ENCODE measurements at places on chromosomes 11 and 22. TPM values are rescaled to one million over a fixed set of nuclear protein-coding genes. Genes with fewer than 3 reads are reported as not detected.

CHRNA10 gene
- total RNA-seq: 0.97 TPM

SEC14L6 gene
- total RNA-seq: 0.26 TPM

ACTN3 gene
- not detected for total RNA-seq

DNA sequence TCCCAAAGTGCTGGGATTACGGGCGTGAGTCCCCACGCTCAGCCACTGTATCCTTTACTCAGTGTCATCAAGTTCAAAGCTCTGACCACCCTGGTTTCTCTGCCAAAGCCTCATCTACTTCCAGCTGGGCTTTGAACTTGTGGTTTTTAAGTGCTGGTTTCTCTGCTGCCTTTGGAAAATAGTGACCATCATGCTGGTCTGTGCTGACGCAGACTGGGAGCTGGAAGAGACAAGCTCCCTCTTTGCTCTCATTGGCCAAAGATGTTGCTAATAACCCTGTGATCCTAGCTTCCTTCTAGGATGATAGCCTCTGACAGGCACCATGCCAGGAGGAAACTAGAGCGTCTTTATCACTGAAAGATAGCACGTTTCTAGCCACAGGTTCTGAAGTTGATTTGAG is 62.4 kb downstream of the ALX4 start:
- no peak for DNase-seq

PHLDA2 gene
- 0.57 TPM for total RNA-seq

DNA sequence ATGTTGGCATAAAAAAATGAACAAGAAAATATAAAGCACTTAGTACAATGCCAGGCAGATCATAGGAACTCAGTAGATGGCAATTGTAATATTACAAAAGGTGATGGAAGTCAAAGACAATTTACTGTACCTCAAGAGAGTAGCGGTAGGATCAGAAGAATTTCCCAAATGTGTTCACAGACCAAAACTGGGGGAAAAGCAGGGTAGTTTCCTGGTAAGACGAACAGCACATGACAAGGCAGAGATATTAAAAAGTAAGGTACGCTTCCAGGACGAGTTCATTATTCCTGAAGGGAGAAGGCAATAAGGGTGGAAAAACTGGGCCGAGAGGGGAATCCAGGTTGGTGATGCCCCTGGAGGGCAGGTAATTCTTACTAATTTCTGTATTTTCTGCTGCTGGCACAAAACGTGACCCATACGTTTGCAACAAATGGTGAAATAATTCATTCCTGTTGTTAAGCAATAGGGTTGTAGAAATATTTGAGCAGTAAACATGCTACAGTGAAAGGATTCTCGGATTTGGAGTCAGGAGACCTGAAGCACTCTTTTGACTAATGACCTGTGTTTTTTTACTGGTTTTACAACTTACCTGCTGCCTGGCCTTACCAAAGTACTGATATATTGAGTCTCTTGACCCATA is 786 bp upstream of the ANKRD42 start:
- DNase-seq: no peak

- no peak for DNase-seq
Observed at GRCh38 chr11:59766542-59767224, 11.5 kb downstream of the STX3 start.

GRCh38 chr22:17921871-17922821 is 102.2 kb downstream of the MICAL3 start:
- no peak for DNase-seq

- DNase-seq: no peak
Observed at GRCh38 chr11:96459751-96460150, 69.9 kb downstream of the JRKL start.

DNA sequence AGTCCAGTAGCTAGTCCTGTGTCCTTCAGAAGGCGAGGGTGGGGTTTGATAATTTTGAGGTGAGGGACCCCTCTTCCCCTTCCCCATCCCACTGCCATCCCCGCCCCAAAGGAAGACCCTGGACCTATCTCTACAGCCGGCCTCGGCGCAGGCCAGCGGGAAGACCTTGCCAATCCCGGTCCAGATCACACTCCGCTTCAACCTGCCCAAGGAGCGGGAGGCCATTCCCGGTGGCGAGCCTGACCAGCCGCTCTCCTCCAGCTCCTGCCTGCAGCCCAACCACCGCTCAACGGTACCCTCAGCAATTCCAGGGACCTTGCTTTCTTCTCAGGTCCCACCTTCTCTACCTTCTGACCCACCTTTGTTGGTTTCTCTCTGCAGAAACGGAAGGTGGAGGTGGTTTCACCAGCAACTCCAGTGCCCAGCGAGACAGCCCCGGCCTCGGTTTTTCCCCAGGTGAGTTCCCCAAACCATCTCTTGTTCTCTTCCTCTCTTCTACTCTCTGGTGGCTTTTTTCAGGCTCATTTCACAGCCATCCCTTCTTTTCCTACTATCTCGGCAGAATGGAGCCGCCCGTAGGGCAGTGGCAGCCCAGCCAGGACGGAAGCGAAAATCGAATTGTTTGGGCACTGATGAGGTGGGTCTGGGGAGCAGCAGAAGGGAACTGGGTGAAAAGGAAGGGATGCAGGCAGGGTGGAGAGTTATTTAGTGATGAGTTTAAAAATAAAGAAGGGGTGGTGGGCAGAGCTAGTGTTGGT is 1.3 kb downstream of the KAT5 start:
- no peak for DNase-seq
